Fibroblast of skin of abdomen (primary cell): ENCODE measurements at places on chromosomes 2 and 18.

GRCh38 chr2:30185178-30185577 is 38.4 kb downstream of the YPEL5 start:
- no peak for DNase-seq

DNA sequence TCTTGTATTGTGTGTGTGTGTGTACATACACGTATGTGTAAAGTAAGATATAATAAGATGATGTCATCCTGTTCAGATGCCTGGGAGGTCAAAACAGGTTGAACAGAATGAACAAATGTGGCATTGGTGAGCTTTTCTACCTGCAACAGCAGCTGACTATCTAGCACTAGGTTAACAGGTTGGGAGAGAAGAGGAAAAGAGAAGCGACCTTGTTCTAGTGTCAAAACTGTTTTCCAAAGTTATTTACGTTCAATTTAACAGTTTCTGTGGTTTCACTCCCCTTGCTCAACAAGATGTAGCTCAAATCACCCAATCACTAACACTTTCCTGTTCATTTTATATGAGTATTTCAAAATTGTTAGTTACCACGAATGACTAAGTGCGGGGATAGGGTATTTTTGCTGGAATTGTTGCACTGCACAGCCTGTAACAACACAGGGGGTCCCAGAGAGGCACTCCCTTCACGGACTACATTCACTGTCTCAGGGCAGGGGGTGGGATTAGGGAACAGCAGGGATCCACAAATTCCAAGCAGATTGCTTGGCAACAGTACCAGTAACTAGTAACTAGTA is 67.5 kb upstream of the DTNB start:
- DNase-seq, result peak; percentile 44

- DNase-seq, result peak; percentile 51
These were observed 127.9 kb upstream of the PGAP1 start for GRCh38 chr2:197054437-197054836.

GRCh38 chr2:10369269-10370255 is 66.9 kb downstream of the HPCAL1 start:
- DNase-seq, result no peak

DNA sequence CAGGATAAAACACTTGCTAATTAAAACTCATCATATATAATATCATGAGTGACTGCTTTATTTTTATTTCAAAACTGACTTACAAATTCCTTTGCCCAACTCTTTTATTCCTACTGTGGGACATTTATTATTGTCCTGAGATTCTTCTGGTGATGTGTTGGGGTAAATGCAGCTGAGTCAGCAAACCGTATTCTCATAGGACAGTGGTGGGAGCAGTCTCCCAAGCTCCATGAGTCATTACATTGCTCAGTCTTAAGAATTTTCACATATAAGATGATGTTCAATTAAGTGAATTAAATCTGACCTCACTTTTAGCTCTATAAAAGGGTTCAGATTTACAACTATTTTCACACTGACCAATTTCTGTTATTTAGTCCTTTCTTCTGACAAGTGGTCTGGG is 1530.7 kb downstream of the LRP1B start:
- peak; percentile 81 for DNase-seq

GRCh38 chr2:122758967-122759366 is 1003.5 kb downstream of the TSN start:
- no peak for DNase-seq

- no peak for DNase-seq
These were observed 86.2 kb downstream of the LYPD1 start for GRCh38 chr2:132583666-132584360.

GRCh38 chr18:77042583-77042982 is 90.0 kb downstream of the MBP start:
- DNase-seq, result no peak

- peak; percentile 49 for DNase-seq
These were observed 413.6 kb downstream of the THSD7B start for GRCh38 chr2:137178951-137179377.

GRCh38 chr2:217975626-217976025 is 27.2 kb downstream of the TNS1 start:
- peak; percentile 48 for DNase-seq

- no peak for DNase-seq
These were observed 372.8 kb upstream of the RND3 start for GRCh38 chr2:150860301-150860700.

DNA sequence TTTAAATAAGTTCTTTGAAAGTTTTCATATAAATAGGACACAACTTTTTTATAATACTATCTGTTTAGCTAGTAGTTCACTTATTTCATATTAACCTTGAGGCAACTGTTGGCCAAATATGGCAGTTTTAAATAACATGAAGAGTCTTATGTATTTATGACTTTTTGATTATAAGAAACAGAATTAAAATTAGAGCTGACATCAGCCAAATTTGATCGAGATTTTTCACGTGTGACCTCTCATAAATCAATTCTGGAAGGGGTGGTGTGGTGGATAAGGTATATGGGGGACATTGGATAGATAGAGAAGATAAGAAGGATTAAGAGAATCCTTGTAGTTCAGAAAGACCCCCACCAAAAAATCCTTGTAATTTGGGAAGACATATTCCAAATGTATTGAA is 776.6 kb downstream of the LRRTM4 start:
- DNase-seq, result no peak

GRCh38 chr2:189599245-189599644 is 18.7 kb upstream of the SLC40A1 start:
- DNase-seq, result no peak

- no peak for DNase-seq
These were observed 2.6 kb downstream of the SCN9A start for GRCh38 chr2:166373105-166373504.

DNA sequence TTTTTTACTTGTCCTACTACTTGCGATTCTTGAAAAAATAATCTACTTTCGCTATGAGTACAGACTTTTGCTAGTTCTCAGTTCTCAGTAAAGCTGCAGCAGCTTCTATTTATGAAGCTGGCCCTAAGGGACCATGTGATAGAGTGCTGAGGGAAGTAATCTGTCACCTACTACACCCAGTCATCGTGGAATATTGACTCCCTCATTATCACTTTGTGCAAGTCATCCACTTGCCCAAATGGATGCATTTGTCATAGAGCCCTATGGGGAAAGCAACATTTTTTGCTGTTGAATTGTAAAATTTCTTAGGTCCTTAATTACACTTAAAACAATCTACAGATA is 1919.8 kb downstream of the SUCLG1 start:
- DNase-seq, result no peak

DNA sequence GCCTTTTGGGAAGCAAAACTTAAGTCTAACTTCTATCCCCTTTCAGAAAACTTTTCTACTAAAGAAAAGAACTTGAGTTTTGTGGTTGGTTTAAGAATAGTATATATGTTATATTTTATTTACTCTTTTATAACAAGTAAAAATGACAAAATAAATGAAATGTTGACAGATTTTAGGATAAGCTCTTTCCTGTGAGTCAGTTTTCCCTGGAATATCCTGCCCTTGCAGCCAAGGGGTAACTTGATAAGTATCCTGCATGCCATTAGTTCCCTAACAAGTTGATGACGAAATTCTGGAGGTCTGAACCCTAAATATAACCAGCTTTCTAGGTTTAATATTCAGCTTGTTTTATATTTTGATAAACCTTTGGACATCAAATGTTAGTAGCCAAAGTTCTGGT is 7.3 kb upstream of the HTR2B start:
- peak; percentile 45 for DNase-seq

- no peak for DNase-seq
These were observed 1.5 kb downstream of the ARPC2 start for GRCh38 chr2:218218268-218219185.

DNA sequence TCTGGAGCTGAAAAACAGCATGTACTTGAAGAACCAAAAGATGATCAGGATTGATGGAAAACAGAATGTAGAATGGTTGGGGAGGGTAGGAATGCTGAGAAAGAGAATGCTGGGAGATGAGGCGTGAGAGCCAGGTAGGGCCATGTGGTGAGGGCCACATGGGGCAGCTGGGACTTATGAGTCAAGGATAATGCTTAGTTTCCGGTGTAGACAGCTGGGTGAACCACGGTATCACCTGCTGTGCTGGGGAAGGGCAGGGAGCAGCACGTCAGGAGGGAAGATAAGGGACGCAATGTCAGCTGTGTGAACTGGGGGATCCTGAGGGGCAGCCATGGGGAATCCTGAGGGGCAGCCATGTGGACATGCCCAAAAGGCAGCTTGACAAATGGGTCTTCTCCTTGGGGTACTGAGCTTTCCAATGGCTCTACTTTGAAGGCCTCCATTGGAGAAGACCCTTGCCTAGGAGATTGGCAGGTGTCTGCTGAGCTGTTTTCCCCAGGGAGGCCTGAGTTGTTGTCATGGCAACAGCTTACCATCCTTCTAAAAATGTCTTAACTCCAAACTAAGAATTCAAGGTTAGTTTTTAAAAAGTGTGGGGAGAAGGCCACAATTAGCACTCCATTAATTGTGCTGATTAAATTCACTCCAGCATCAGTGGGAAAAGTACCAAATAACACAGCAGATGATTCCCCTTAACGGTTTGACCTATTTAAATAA is 51.1 kb downstream of the MTHFD2 start:
- no peak for DNase-seq

- no peak for DNase-seq
These were observed 114.1 kb upstream of the FIGN start for GRCh38 chr2:163849756-163850435.

DNA sequence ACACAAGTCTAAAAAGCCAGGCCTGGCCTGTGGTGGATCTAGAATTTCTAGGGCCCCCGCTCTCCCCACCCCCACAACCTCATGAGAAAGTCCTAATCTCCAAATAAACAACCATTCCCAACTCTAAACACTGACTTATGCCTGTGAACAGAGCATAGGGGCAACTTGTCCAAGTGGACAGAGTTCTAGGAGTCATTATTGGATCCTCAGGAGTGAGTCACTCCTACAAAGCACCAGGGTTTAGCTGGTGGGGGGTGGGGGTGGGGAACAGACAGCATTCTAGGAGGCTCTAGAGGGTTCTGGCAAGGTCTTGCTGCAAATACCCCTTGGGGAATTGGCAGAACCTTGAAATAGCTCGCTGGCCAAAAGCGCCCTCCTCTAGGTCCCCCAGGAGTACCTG is 83.3 kb downstream of the ZCCHC2 start:
- peak; percentile 14 for DNase-seq
